Epithelial cell of esophagus (primary cell): ENCODE measurements at places on chromosomes 6 and 20.

DNA sequence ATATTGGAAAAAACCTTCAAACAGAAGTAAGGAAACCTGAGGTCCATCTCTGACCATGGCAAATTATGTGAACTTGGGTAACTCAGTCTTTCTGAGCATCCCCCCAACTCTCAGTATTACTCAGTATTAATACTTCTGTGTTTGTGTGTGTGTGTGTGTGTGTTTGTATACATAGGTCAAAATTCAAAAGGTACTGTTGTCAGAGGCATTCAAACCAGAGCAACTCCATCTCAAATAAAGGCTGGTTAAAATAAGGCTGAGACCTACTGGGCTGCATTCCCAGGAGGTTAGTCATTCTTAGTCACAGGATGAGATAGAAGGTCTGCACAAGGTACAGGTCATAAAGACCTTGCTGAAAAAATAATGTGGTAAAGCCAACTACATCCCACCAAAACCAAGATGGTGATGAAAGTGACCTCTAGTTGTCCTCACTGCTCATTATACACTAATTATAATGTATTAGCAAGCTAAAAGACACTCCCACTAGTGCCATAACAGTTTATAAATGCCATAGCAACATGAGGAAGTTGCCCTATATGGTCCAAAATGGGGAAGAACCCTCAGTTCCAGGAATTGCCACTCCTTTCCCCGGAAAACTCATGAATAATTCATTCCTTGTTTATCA is 33.3 kb upstream of the SLC22A16 start:
- peak; percentile 79 for DNase-seq

DNA sequence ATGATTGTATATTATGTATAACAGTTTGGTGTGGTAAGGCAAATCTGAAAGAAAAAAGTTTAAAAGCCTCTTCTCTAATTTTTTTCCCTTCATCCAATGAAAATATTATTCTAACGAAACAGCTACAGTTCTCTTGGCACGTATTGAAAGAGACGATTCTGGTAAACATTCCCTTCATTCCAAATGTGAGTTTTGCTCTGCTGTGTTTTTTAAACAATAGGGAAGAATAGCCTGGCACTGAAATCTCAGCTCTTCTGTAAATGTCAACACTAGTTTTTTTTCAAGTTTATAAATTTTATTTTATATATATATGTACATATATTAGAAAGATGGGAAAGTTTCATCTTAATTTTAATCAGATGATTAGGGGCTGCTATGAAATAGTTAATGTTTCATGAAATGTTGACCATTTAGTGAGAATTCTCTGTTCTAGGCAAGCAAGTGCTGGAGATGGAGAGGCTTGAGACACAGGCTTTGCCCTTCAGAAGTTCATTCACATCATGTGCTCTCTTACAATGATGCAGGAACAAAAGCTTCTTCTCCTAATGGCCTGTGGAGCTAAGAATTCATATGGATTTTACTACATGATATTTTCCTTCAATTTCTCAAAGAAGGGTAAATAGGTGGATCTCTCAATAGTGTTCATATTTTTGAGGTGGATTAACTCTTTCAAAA is 4.1 kb downstream of the PAQR8 start:
- no peak for DNase-seq

GRCh38 chr6:11141295-11141694 is 29.8 kb upstream of the ERVFRD-1 start:
- DNase-seq, result no peak

GRCh38 chr6:135568379-135568778 is 70.8 kb upstream of the AHI1 start:
- no peak for DNase-seq

DNA sequence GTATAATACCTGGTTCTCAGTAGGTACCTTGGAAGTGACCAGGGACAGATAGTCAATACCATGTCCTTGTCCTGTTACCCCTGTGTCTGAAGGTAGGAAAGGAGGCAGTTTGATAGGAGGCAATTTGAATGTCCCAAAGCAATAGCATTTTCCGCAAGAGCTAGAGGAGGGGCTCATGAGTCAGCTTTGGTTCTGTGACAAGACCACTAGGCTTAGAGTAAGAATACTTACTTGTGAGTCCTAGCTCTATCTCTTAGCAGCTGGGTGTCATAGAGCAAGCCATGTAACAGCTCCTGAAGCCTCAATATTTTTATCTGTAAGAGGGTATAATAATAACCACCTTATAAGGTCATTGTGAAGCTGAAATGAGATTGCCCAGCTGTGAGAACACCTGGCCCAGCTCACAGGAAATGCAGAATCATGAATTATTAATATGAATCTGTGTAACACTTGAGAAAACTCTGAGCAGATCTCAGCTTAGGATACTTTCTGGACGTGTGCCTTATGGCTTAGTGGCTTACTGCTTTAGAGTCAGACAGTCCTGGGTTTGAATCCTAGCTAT is 58.6 kb downstream of the DAAM2 start:
- DNase-seq, result no peak

GRCh38 chr20:43921227-43921780 is 6.7 kb downstream of the TOX2 start:
- no peak for DNase-seq

- peak; percentile 11 for DNase-seq
Measured at GRCh38 chr20:54335299-54335698, 127.4 kb downstream of the PFDN4 start.

- DNase-seq, result peak; percentile 50
Measured at GRCh38 chr6:20464847-20465246, 63.2 kb downstream of the E2F3 start.
